Vagina (tissue), 2 donors: ENCODE measurements at places on chromosomes 2 and 18. TPM values are rescaled to one million over a fixed set of nuclear protein-coding genes. Genes with fewer than 3 reads are reported as not detected.

DNA sequence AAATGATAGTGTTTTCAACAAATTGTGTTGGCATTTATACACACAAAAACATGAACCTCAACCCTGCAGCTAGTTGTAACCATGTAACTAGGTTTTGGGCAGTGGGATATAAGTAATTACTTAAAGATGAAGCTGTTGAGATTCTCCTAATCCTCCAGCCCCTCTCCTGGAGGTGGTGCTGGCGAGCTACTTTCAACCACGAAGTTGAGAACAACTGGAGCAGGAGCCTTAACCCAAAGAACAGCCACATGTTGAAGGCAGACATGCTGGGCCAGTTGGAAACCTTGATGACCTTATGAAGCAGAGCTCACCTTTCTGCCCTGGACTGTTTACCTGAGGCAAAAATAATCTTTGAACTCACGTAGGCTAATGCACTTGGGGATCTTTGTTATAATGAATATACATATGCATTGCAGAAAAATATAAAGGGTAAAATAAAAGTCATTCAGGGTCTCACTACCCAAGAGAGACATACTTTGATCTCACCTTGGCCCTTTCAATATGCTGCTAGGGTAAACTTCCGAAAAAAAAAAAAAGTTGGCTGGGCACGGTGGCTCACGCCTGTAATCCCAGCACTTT is 89.6 kb upstream of the NPAS2 start:
- DNase-seq, result no peak

- no peak for DNase-seq
Measured at GRCh38 chr2:173755798-173756197, 209.4 kb downstream of the SP3 start.

DNA sequence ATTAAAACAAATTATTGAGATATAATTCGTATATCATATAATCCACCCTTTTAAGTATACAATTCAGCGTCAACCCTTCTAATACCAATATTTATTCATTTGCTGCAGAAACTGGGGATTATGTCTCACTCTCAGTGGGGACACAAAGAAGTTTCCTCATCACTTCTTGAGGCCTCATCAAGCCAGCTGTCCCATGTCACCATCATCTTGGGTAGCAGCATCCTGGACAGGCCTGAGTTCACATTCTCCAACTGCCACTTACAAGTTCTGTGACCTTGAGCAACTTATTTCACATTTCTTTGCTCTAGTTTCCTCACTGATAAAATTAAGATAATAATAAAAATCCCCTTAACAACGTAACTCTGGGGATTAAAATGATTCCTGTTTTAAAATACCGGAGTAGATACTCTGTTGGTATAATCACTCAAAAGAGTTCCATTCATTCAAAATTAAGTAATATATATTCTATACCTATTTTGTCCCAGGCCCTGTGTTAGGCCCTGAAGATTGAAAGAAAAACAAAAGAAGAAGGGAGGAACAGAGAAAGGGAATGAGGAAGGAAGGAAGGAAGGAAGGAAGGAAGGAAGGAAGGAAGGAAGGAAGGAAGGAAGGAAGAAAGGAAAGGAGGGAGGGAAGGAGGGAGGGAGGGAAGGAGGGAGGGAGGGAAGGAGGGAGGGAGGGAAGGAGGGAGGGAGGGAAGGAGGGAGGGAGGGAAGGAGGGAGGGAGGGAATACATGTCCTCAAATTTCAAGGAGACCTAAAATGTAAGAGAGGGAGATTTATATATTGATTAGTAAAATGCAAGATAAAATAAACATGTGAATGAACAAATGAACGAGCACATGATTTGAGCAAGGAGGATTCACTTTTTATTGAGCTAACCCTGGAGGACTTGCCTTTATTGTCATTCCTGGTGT is 42.4 kb downstream of the NCKAP5 start:
- no peak for DNase-seq

- no peak for DNase-seq
Measured at GRCh38 chr2:99386011-99386410, 48.8 kb downstream of the EIF5B start.

- no peak for DNase-seq
Measured at GRCh38 chr2:60555066-60555782, 1.8 kb upstream of the BCL11A start.

GRCh38 chr2:236935083-236935482 is 150.6 kb upstream of the COPS8 start:
- no peak for DNase-seq

DNA sequence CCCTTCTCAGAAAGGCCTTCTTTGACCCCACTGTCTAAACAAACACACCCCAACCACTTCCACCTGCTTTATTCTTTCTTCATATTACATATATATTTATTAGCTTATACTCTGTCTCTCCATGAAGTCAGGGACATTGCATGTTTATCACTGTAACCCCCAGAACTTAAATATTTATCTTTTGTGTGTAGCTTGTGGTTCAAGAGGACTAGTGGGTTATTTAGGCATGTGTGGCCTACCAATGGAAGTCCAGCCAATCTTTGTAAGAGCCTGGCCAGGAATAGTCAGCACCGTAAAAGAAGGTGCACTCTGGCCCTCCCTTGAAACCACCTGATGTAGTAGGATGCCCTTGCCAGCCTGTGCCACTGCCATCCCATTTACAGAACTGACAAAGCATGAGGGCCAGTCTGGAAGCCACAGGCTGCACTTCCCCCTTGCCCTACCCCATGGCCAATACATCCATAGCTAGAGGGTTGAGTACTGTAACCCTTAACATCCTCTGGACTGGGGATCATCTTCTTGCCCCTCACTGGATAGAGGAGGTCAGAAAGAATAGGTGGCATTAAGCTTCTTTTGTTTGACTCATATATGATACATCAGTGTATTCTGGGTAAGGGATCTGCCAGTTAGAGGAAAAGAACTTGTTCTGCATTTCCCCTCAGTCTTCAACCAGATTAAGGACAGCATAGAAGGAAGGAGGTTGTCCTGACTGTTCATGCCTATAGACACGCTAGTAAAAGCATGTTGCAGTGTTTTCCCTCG is 4.9 kb downstream of the NEMP2 start:
- no peak for DNase-seq

GRCh38 chr2:44680424-44680971 is 261.0 kb upstream of the SIX3 start:
- no peak for DNase-seq

GRCh38 chr2:98037666-98038336 is 42.1 kb upstream of the TMEM131 start:
- no peak for DNase-seq

DNA sequence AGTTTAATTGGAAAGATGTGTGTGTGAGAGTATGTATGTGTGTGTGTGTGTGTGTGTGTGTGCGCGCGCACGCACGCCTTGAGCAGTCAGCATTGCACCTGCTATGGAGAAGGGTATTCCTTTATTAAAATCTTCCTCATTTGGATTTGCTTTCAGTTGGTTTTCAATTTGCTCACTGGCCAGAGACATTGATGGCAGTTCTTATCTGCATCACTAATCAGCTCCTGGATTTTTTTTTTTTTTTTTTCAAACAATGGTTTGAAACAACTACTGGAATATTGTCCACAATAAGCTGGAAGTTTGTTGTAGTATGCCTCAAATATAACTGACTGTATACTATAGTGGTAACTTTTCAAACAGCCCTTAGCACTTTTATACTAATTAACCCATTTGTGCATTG is 48.0 kb downstream of the FEZ2 start:
- DNase-seq, result no peak

GRCh38 chr18:75139226-75139911 is 69.6 kb downstream of the PTGR3 start:
- DNase-seq, result no peak

- DNase-seq, result no peak
Measured at GRCh38 chr18:46167971-46168370, 63.8 kb downstream of the HAUS1 start.

GRCh38 chr2:72561621-72562318 is 264.1 kb downstream of the EXOC6B start:
- DNase-seq, result no peak

DNA sequence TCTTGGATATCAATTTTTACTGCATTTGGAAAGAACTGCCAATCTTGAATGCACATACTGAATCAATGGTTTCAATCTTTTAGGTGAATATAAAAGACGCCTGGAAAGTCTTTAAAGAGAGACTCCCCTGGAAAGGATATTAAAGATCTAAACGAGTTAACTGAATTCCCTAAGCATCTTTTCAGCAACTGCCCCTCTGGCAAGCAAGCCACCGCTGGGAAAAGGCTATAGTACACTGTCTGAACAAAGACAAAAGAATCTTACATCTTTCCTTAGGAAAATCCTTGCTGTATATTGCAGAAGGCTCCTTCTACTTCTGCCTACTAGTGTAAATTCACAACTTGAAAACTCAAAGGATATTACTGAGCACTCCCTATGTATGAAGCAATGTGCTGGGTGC is 28.0 kb downstream of the MYO5B start:
- no peak for DNase-seq

GRCh38 chr18:25399554-25399953 is 47.6 kb upstream of the ZNF521 start:
- DNase-seq, result no peak

GRCh38 chr18:69432847-69433246 is 32.2 kb downstream of the DOK6 start:
- no peak for DNase-seq

GRCh38 chr2:8453904-8454302 is 228.0 kb upstream of the ID2 start:
- DNase-seq, result no peak

GRCh38 chr2:219184121-219184520 is 6.0 kb downstream of the RETREG2 start:
- DNase-seq, result no peak

DNA sequence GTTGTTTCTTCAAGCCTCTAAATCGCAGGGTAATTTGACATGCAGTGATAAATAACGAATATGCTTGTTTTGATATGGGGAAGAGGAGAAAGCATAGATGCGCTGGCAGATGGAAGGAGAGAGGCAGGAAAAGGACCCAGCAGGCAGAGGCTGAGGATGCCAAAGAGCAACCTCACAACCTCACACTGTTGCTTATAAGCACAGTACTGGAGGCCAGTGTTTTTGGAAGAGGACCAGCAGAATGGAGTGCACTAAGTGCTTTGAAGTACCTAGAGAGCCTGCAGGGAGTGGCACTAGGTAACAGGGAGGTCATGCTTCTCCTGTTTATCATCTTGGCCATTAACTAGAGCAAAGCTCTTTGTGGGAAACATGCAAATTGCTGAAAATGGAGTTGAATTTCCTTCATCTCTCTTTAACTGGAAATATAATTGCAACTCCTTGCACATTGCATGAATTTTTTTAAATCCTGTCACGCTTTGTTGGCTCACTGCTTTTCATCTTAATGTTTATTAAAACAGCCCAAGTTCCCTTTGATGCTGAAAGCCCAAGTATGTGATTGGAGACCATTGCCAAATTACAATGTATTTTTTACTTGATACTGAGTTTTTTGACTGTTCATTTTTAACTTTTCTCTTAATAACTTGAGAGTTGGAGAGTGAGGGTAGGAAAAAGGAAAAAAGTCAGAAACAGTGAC is 236.4 kb downstream of the LRRTM1 start:
- DNase-seq, result no peak

DNA sequence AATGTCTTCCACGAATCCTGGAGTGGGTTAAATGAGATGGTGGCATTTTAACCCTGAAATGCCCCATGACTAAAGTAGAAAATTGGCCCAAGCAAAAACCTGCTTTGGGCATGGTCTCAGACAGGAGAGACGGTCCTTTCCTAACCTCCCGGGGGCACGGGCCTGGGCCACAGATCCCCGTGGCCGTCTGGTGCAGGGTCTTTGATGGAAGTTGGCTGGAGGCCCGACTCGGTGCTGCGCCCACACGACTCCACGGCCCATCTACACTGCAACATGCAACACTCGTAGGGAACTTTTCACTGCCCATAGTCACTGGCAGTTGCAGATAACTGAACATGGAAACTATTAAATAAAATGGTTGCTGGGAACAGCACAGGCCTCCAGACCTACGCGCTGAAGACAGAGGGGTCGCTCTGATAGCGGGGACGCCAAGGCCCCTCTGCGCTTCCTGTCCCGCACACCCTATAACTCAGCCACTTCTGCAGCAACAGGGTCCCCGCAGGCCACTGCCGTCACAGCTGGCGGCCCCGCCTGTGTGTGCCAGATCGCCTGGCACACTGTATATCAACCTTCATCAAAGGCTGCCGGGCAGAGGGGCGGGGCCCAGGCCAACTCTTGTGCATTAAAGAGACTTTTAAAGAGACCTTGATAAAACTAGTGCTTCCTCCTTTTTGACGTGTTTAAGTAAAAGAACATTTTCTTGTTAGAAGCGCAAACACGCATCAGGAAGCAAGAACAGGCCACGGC is 214.1 kb downstream of the TWIST2 start:
- DNase-seq, result no peak

DNA sequence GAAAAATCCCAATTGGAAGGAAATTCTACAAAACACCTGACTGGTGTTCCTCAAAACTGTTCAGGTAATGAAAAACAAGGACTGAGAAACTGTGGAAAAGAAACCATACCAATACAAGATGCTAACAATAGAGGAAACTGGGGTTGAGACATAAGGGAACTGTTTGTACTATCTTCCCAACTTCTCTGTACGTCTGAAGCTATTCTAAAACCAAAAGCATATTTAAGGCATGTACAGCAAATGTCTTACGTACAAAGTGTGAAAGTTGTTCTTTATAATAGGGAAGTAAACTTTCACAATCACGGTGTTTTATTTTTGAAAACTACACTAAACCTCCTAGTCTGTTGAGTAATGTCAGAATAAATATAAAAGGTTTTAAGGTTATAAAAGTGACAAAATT is 776.1 kb upstream of the RAB6C start:
- DNase-seq, result no peak

- DNase-seq, result no peak
Measured at GRCh38 chr2:3266925-3267867, 110.4 kb downstream of the EIPR1 start.

GRCh38 chr2:151886241-151886640 is 58.0 kb upstream of the ARL5A start:
- DNase-seq, result no peak

DNA sequence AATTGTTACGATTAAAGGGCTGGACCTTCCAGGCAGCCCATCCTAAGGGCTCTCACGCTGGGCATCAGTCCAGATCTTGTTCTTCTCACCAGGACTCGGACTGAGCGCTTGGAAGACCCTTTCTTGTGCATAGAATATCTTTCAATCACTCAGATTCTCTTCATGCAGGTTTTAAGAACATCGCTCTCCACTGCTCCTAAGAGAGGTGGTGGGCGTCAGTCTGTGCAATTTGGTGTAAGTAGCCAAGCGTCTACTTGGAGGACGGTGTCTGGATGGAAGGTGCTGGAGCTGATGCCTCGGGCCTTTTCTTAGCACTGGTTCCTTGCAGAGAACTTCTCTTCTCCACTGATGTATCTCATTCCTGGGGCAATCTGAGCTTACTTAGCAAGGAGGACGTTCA is 68.7 kb downstream of the ASB1 start:
- no peak for DNase-seq

FHOD3 gene
- total RNA-seq, result 5.6 TPM

LYG2 gene
- total RNA-seq, result not detected

ANKRD53 gene
- total RNA-seq, result 4.9 TPM

RTKN gene
- total RNA-seq, result 24.6 TPM

GAL3ST2 gene
- 0.98 TPM for total RNA-seq

PFN4 gene
- not detected for total RNA-seq

NEB gene
- total RNA-seq, result 0.98 TPM

TLX2 gene
- total RNA-seq, result 6.6 TPM

SERPINB13 gene
- total RNA-seq, result 131 TPM

SLC11A1 gene
- 36.6 TPM for total RNA-seq

IKZF2 gene
- total RNA-seq, result 29.2 TPM

MAP4K3 gene
- total RNA-seq, result 38.5 TPM
